ENCODE measurements at places on chromosomes 1 and 21.

GRCh38 chr1:236515443-236515958 is 8.3 kb upstream of the LGALS8 start:
- no peak for DNase-seq

DNA sequence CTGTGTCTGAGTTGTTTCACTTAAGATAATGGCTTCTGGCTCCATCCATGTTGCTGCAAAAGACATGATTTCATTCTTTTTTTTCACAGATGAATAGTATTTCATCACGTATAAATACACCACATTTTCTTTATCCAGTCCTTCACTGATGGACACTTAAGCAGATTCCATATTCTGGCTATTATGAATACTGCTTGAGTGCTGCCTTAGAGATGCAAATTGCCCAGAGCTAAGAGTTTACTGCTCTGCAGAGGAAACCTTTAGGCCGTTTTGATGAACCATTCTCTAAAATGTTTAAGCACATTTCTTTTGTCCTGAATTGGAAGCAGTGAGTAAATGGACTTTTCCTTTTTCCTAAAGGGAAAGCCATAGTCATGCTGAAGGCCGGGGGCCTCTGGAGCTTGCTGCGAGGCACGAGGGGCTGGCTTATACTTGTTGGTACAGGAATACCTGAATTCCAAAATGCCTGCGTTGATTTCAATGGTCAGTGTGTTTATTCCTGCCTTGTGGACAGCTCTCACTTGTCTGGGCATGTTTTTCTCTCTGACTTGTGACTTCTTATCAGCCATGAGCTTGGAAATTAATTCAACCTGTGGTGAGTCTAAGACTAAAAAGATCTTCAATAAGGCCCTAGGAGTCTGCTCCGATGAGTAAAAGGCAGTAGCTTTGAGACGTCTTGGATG is 201.0 kb upstream of the MAP1LC3C start:
- no peak for DNase-seq

DNA sequence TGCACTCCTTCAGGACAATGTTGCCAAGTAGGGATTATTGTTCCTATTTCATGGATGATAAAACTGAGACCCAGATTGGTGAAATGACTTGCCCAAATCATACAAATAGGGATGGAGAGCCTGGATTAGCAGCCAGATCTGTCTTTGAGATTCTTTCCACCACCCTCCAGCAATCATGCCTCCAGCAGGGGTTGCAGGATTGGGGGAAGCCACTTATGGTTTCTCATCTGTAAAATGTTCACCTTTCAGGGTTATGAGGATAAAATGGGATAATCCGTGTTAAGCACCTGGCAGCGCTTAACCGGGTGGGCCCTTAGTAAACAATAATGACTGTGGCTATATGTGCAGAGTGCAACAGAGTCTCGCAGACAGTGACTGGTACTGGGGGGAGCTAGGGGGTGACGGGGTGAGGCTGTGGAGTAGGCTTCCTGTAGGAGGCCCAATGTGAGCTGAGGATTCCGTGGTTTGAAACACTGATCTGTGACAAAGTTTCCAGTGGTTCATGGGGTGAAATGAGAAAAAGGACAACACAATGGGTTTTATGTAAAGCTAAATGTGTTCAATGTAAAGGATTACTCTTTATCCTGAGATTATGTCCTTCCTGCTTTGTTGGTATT is 33.7 kb upstream of the FOXO6 start:
- no peak for DNase-seq

- DNase-seq, result no peak
Measured at GRCh38 chr1:203768256-203768655, 3.3 kb downstream of the LAX1 start.

DNA sequence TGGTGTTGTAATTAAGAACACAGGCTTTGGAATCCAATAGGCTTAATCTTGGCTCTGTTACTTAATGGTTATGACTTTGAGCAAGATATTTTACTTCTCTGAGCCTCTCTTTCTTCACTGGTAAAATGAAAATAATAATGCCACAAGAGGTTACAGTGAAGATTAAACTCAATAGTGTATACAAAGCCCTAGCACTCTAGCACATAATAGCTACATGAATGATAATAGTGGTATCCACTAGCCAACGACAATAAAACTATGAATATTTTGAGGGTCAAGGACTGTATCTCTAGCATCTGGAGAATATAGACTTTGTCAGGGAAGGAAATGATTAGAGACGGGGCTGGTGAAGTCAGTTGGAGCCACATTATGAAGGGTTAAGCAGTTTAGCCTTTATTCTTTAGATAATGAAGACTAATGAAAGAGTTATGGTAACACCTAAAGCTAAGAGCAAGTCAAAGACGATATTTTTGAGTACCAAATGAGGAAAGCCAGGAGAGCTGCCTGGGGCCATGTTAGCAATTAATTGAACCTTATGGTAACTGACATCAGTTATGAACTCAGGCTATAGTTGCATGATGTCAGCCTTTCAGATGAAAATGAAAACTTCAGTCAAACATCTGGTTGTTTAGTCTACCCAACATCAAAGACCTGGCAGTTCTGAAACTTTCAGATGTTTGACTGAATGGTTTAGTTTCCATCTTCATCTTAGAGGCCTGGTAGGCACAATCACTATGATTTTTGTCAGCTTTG is 32.8 kb upstream of the RNF11 start:
- no peak for DNase-seq

DNA sequence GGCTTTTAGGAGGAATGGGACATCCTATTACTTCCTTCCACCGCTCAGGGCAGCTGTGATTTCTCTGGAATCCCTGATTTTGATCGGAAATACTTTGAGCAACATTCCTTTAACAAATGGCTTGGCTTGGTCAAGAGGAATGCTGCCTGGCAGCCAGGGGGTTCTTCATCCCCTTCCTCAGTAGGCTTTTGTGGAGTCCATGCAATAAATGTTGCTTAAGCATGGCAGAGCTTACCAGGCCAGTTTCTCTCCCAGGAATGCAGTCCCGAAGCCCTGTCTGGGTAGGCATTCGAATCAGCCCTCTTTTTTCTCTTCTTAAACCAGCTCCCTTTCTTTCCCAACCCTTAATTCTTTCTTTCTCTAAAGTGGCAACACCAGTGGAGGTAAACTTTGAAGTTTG is 177.1 kb upstream of the KIAA0040 start:
- DNase-seq, result no peak

Measured in stimulated activated CD8-positive, alpha-beta memory T cell treated with anti-CD3 and anti-CD28 coated beads, Interleukin-4, amount 100 ng/mL, for 24 hours (primary cell).